ENCODE measurements at places on chromosomes 16 and 17.
A peak's percentile ranks its signal among the peaks of the same experiment; 100 is the strongest.

GRCh38 chr17:70076831-70077230, 1.8 kb downstream of the KCNJ16 start:
- DNase-seq, result no peak

- DNase-seq, result no peak
These were observed 12.6 kb downstream of the IL34 start for GRCh38 chr16:70658921-70659320.

- no peak for DNase-seq
These were observed 6.8 kb downstream of the ACD start for GRCh38 chr16:67653128-67653788.

GRCh38 chr17:78599419-78599818, 22.2 kb upstream of the DNAH17 start:
- no peak for DNase-seq

- no peak for DNase-seq
These were observed 32.4 kb downstream of the ADGRG5 start for GRCh38 chr16:57574646-57575467.

GRCh38 chr16:58853854-58854791, 120.0 kb upstream of the GOT2 start:
- DNase-seq, result no peak

GRCh38 chr17:41785091-41785858, 1.2 kb downstream of the JUP start:
- no peak for DNase-seq

DNA sequence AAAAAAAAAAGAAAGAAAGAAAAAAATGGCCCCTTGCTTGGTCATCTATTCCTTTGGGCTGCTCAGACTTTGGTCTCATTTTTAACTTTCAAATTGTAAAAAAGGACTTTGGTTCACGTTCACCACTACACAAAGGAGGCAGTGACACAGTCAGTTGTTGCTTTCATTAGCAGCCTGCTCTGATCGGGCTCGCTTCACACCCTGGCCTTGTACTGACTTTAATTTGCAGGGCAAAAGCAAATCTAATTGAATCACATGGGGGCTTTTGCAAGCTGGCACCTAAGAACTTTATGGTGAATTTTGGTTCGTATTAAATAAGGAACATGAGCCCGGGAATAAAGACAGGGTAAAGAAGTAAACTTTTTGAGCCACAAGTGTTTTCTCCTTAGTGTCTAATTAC, 103.6 kb upstream of the CDH11 start:
- no peak for DNase-seq

DNA sequence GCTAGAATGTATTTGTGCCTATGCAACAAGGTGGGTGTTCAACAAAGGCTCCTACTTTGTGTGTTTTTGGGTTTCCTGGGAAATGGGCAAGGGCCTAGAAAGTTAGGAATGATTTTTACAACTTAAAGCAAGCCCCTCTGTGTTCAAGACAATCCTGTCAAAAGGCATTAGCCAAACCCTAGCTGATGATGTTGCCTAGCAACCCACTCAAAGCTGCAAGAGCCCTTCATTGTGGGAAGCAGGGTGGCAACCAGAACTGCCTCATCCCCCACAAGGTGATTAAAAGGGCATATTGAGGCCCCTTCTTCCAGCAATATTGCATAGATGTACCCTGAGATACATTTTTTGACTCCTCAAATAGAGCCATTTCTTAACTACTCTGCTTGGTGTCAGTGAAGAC, 16.0 kb upstream of the RASL10B start:
- DNase-seq, result no peak

DNA sequence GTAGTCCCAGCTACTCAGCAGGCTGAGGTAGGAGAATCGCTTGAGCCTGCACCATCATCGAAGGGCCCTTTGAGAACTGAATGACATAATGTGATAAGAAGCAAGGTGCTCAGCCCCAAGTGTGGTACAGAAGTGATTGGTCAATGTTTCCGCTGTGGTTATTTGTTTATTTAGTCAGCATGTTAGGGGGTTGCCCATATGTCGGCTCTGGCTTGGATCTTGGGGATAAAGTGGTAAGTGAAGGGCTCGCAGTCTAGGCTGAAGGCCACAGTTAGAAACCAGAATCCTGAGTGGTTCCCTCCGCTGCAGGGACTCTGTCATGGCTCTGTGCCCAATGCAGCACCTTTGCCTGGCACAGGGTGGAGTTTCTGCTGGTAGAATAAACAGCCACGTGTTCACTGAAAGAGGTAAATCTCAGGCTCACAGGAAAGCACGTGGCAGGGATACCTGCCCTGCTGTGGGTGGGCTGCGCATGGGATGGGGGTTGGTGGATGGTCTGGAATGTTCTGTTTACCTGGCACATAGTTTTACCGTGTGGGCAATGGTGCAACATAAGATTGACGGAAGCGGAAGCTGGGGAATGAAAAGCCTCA, 35.4 kb downstream of the SYT17 start:
- no peak for DNase-seq

DNA sequence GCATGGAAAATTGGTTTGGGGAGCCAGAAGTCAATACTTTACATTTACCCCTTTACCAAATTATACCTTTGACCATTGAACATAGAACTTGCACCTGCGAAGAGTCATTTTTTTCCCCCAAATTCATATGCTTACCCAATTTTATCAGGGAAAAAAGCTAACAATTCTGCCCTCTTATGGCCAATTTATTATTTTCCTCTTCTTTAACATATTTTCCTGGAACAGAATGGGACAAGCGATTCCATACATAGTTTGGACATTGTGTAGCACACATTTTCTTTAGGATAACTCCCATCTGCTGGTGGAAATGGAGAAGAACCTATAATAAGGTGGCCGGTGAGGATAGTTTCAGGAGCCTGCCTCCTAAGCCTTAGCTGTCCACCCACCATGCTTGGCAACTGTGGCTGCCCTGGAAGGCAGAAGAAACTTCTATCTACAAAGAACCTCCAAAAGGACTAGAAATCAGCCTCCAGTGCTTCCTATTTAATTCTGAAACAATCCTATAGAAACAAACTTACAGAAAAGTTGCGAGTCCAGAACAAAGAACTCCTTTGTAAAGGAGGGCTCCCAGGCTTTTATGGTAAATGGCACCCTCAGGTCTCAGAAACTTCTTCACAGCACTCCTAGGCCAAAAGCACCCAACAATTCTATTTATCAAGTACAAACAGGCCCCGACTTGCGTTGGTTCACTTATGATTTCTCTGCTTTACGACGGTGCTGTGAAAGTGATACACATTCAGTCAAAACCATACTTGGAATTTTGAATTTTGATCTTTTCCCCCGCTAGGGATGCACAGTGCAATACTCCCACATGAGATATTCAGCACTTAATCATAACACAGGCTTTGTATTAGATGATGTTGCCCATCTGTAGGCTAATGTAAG, 64.1 kb upstream of the CACNG4 start:
- no peak for DNase-seq

DNA sequence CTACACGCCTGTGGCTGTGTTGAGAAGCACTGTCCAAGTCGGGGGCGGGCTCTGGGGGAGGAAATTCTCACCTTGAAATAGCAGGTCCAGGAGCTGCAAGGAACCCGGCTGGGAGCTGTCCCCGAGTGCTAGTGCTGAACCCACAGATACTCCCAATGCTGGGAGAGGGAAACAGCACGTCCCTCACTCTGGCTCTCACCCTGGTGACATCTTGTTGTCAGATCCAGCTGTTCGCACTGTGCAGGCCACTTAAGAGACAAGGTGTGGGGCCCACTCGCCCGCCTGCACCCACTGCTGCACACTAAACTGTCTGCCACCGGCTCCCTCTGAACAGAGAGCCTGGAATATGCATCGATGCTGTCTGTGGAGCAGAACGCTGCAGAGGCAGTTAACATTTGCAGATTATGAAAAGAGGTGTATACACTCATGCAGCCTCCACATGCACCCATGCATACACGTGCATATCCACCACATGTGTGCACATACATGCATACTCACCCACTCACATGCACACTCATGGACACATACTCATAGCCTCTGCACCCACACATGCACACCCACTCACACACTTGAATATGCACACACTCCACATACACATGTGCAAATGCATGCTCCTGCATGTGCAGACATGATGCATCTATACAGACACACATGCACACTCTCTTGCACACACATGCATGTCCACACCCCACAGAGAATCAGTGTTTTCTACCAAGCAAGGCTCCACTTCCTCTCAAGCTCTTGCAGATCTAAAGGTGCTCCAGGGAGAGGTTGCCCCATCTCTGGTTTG, 42.0 kb downstream of the MGAT5B start:
- no peak for DNase-seq

DNA sequence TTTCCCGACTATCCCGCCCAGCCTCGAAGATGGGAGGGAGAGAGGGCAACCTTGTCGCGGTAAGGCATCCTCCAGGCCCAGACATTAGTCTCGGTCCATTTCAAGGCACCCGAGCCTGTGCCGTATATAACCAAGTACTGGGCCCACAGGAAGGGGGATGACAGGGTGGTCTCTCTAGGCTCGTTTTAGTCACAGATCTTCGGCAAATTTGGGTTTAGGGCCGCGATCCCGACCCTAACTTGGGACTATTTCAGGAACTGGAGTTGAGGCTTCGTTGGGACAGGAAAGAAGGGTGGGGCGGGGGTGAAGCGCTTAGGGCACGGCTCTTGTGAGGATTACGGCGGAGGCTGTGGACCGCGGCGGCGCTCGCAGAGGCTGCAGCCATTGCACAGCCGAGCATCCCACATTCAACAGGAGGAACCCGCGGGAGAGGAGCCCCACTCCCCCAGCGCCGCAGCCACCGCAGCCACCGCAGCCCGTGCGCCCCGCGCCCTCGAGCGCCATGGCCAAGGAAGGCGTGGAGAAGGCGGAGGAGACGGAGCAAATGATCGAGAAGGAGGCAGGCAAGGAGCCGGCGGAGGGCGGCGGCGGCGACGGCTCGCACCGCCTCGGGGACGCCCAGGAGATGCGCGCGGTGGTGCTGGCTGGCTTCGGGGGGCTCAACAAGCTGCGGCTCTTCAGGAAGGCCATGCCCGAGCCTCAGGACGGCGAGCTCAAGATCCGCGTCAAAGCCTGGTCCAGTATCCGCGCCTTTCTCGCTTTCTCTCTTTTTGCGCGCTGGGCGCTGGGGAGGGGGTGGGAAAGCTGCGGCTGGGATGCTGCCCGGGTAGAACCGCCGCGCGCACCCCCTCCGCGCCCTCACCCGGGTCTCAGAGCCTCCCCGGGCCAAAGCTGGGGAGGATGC, at the start of gene VAT1L:
Gene VAT1L (plus strand): TSS at position 384 of the 904 bp plus-strand sequence. CDS start 119 bp downstream, at position 503.
- DNase-seq, result no peak

GRCh38 chr17:64689106-64689505, 27.0 kb upstream of the SMURF2 start:
- DNase-seq, result no peak

DNA sequence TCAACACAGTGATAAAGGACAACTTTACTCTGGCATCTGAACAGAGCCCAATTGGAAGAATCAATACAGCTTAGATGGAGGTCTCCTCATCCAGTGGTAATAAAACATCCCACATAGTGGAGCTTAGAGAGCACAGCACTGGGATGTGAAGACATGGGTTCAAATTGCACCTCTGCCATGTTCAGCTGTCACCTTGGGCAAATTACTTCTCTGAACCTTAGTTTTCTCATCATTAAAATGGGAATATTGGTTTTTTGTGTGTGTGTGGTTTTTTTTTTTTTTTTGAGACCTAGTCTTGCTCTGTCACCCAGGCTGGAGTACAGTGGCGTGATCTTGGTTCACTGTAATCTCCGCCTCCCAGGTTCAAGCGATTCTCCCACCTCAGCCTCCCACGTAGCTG, 13.6 kb upstream of the KRT10 start:
- no peak for DNase-seq

- no peak for DNase-seq
These were observed 4.9 kb downstream of the MYO15B start for GRCh38 chr17:75592348-75593020.

GRCh38 chr17:12457493-12457892, 208.2 kb upstream of the MYOCD start:
- peak; percentile 55 for DNase-seq

GRCh38 chr16:52549011-52549692, 2.2 kb upstream of the TOX3 start:
- DNase-seq, result no peak

GRCh38 chr16:8855972-8856371, 12.8 kb downstream of the CARHSP1 start:
- DNase-seq, result no peak

DNA sequence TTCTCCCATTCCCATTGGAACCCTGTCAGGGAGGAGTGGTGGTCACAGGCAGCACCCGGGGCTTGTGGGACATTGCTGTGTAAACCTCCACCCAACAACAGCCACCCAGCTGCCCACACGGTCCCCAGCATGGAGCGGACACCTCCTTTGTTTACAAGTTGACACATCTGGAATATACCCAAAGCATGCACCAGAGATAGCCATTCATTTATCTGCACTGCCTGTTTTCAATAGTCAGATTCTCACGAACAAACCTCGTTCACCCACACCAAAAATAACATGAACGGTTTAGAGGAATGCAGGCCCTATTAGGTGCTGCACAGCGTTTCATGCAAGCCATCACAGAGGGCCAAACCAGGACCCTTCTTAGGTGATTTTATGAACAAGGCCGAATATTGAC, 244.8 kb downstream of the FOXL1 start:
- no peak for DNase-seq

All from AG04449 (cell line).